ENCODE measurements at places on chromosomes 16 and 17.

DNA sequence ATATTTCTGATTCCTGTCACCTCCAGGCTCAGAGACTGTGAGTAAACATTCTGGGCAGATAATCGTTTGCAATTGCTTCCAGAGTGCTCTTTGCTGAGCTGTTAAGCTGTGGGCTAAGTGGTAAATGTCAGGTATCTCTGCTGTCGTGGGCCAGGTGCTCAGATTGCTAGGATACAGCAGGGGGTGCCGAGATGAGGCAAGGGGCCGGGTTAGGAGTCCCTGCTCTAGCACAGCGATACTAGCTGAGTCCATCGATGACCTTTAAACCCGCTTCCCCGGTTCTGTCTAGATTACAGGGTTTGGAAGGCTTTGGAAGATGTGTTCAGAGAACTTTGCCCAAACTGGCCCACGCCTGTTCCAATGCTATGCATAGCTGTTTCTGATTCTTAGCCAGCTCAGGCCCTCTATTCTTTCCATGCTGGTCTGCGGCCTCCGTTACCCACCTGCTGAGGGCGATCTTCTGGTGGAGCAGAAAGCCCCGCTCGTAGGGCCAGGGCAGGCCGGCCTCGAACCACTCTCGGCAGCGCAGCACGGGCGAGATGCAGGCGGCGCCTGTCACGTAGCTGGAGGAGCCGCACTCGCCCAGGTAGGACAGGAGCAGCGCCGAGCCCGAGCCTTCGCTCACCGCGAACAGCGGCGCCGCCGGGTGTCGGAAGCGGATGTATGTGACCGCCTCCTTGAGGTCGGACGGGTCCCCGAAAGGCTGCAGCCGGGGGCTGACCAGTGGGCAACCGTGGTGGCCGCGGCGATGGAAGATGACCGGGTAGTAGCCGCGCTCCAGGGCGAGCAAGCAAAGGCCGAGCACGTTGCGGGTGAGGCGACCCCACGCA, 979 bp downstream of the ABHD15 start:
- no peak for DNase-seq

- no peak for DNase-seq
Measured at GRCh38 chr16:66621973-66622372, 17.5 kb downstream of the CMTM3 start.

- DNase-seq: no peak
Measured at GRCh38 chr17:68102318-68102758, 66.8 kb downstream of the KPNA2 start.

DNA sequence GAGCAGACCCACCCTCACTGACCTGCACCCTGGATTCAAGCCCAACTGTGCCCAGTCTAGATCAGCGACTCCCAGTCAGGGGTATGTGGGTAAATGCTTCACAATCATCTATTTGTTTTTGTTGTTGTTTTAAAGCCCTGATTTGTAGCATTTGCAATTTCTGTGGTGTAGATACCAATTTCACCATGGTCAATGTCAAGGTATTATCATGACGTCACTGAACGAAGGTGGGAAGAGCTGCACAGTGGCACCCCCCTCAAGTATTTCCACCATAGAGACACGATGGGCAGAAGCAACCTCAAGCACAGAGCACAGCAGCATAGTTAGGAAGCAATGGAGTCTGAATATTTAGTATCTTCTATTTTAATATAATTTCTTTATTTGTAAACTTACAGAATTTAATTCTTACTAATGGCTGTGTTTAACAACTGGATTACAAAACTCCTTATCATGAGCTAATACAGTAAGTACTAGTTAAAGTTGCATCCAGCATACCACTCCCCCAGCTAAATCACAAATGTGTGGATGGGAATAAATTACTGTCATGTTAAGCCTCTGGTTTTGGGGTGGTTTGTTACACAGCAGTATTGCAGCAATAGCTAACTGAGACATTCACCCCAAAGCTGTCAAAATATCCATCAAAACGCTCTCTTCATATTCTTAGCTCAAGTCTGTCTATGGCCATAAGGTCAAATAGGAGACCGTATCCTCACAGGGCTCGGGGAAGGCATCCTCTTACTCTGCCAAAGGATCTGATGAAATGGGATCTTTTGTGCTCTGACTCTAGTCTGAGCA, 25.5 kb downstream of the ORC6 start:
- no peak for DNase-seq

GRCh38 chr16:10678655-10679054, 16.1 kb downstream of the TEKT5 start:
- DNase-seq: no peak
